ENCODE measurements at places on chromosomes 1 and 21. TPM values are rescaled to one million over a fixed set of nuclear protein-coding genes. Genes with fewer than 3 reads are reported as not detected.

HMCN1 gene
- 427 TPM for total RNA-seq

ZBTB8B gene
- total RNA-seq, result not detected

SETSIP gene
- total RNA-seq, result 0.16 TPM

WDR4 gene
- 11.2 TPM for total RNA-seq

ALX3 gene
- total RNA-seq, result 1.9 TPM

BCL2L15 gene
- 0.16 TPM for total RNA-seq

SLC19A1 gene
- 4.7 TPM for total RNA-seq

GPR157 gene
- total RNA-seq, result 3.1 TPM

IFI44L gene
- 8.5 TPM for total RNA-seq

NHLH1 gene
- total RNA-seq, result 0.12 TPM

SYT11 gene
- total RNA-seq, result 44.4 TPM

TRIM46 gene
- total RNA-seq, result 7.4 TPM

YRDC gene
- 12.6 TPM for total RNA-seq

G0S2 gene
- total RNA-seq, result 0.85 TPM

SUSD4 gene
- total RNA-seq, result not detected

FAM167B gene
- 2.7 TPM for total RNA-seq

CFHR5 gene
- total RNA-seq, result not detected

DAP3 gene
- 70.6 TPM for total RNA-seq

CD160 gene
- total RNA-seq, result not detected

AKT3 gene
- total RNA-seq, result 36.2 TPM

TFF2 gene
- not detected for total RNA-seq

PDZK1 gene
- total RNA-seq, result 0.97 TPM

NES gene
- 28.2 TPM for total RNA-seq

SLC2A5 gene
- 19.1 TPM for total RNA-seq

DNM3 gene
- 11.0 TPM for total RNA-seq

FASLG gene
- not detected for total RNA-seq

HJV gene
- total RNA-seq, result not detected

CYP4Z1 gene
- not detected for total RNA-seq

CLSTN1 gene
- 89.6 TPM for total RNA-seq

HSF2BP gene
- total RNA-seq, result 2.3 TPM

CSF1 gene
- 161 TPM for total RNA-seq

KCNA2 gene
- total RNA-seq, result not detected

DR1 gene
- 71.4 TPM for total RNA-seq

CYP4X1 gene
- total RNA-seq, result not detected

RBBP5 gene
- 19.6 TPM for total RNA-seq

TTC39A gene
- 1.5 TPM for total RNA-seq

KRTAP19-6 gene
- not detected for total RNA-seq

PLA2G2D gene
- not detected for total RNA-seq

SYCP1 gene
- total RNA-seq, result not detected

SZRD1 gene
- total RNA-seq, result 90.2 TPM

ADAR gene
- total RNA-seq, result 173 TPM

CCDC27 gene
- total RNA-seq, result not detected

CCDC17 gene
- total RNA-seq, result 0.61 TPM

C1orf105 gene
- total RNA-seq, result not detected

RRP1 gene
- 21.4 TPM for total RNA-seq

Data from hair follicle dermal papilla cell (primary cell).